ENCODE measurements at places on chromosomes 6 and 20.

DNA sequence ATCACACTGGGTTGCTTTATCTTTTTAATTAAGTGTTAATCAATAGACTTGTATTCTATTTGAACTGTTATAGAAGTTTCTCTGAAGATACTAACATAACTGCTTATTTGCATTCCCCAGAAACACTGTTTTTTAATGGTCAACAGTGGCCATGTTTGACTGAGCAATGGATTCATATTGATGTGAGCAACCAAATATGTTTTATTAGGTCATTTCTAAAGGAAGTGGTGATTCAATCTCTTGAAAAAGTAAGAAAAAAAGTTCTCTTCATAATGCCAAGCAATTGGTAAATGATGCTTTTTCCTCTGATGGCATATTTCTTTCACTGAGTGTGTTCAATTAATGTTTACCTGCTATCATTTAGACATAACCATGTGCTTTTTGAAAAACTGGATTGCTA, 593.0 kb upstream of the CITED2 start:
- DNase-seq, result no peak

DNA sequence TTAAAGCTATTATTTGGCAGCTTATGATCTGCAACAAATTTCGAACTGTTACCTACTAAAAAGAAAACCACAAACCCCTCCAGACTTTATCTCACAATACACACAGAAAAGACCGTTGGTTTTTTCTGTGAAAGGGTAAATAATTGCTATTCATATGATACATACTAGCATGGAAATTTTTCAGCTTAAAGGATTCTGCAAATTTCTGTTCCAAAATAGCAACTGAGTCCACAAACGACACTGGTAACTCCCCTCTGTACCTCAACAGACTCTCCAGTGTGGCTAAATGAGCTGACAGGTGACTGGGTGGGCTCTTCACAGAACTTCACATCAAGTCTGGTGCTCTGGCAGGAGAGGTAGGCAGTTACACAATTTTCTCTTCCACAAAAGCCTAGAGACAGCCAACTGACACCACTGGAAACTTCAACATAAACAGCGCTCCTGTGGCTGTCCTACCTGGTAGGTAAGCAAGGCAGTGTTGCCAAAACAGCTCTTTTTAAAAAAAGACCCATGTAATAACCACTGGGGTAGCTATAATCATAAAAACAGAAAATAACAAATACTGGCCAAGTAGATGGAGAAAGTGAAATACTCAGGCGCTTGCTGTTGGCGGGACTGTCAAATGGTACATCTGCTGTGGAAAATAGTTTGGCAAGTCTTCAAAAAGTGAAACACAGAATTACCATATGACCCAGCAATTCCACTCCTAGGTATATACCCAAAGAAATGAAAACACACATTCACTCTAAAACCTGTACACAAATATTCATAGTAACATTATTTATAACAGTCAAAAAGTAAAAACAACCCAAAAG, 37.8 kb downstream of the ELOVL5 start:
- DNase-seq, result no peak

- no peak for DNase-seq
Measured at GRCh38 chr6:8392569-8392968, 42.8 kb downstream of the SLC35B3 start.

GRCh38 chr6:84135291-84135690, 92.2 kb downstream of the CEP162 start:
- DNase-seq, result no peak

DNA sequence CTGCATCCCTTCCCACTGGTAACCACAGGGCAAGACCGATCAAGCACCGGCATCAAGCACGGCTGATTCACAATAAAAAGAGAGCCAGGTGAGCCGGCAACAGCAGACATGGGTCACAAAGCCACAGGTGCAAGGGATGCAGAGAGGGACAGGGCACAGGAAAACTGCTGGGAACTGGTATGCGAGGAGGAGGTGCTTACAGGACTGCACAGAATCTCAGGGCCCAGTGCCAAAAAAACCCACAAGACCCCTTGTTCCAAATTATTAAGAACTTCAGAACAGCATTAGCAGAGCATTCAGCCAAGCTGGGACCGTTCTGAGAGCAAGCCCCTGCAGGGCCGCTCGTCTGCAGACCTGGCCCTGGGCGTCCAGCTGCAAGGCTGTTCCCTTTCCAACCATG, 35.4 kb downstream of the BFSP1 start:
- no peak for DNase-seq

GRCh38 chr6:170050591-170051041, 240.3 kb downstream of the DLL1 start:
- no peak for DNase-seq

- DNase-seq, result no peak
Measured at GRCh38 chr20:58851221-58851968, 693 bp upstream of the GNAS-AS1 start.

GRCh38 chr6:13854716-13855250, 40.4 kb upstream of the MCUR1 start:
- DNase-seq, result no peak

DNA sequence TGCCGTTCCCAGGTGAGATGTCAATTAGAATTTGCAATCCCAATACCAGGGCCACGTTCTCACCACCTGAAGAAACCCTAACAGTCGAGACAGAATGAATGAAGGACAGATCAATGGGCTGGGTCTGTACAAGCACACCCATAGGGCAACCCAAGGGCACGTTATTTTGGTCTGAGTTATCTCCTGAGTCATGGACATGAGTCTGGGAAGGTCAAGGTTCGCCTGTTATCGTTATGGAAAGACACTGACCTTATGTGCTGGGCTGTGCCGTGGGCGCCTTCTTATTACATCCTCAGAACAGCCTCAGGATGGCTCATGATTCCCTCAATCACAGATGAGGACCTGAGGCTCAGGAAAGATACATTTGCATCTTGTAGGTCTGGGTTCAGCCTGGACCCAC, 175.0 kb upstream of the SULF2 start:
- DNase-seq, result no peak

DNA sequence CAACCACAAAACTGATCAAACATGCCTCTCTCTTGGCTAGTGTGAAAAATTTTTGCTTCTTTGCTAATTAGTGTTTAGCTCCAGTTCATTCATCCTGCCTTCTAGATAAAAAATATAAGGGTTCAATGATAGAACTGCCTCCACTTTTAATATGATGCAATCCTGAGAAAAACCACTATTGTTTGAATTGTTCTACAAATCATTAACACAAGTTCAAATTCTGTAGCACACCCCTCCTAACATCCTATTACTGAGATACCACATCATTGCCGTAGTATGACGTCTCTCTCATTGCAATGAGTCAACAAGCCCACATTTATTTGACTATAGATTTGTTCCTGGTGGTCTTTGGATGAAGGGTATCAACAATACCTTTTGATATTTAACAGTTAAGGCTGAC, 365.8 kb upstream of the OPRM1 start:
- no peak for DNase-seq

DNA sequence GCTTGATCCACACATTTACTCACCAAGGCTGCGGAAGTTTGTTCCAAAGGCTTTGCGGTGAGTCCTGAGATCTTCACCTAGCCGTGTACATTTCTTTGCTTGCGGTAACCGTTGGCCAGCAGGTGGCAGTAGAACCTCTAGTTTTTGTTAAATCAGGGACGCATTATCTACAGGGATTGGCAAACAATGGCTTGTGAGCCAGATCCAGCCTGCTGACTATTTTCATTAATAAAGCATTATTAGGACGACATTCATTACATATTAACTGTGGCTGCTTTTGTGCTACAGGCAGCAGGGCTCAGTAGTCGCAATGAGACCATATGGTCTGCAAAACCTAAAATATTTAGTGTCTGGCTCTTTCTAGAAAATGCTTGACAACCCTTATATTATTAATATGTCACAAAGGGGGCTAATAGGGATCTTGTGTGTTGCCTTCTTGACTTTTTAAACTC, 174.1 kb downstream of the DOK5 start:
- DNase-seq, result peak; percentile 37

GRCh38 chr6:151577257-151577656, 83.4 kb downstream of the CCDC170 start:
- no peak for DNase-seq

DNA sequence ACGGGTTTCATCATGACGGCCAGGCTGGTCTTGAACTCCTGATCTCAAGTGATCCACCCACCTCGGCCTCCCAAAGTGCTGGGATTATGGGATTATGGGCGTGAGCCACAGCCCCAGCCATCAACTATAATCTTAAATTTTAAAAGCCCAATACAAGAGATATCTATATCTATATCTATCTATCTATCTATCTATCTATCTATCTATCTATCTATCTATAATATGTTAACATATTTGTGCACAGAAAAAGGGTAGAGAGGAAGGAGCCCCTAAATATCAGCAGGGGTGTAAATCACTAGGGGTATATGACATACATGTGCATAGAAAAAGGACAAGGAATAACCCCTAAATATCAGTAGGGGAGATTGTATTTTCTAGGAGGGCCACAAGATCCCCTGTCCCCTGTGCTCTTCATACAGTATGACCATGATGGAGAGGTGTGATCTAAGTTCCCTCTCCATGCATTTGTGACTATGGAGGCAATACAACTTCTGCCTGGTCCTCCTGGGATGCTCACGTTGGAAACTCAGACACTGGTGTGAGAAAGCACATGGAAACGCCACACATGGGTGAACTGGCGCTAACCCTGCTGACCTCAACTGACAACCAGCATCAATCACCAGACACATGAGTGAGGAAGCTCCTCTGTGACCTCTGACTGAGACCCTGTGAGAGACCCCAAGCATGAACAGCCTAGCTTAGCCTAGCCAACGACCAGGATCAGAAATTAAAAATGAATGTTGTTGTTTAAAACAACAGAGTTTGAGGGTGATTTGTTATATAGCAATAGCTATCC, 1.2 kb upstream of the SPATS1 start:
- no peak for DNase-seq

DNA sequence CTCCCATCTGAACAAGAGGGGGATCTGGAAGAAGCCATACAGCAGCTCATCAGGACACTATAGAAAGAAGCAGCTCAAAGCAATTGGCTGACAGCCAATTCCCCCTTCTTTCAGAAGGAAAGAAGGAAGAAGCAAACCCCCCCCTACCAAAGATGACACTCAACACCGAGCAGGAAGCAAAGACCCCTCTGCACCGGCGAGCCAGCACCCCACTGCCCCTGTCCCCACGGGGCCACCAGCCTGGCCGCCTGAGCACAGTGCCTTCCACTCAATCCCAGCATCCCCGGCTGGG, 1.2 kb downstream of the REM1 start:
- no peak for DNase-seq

DNA sequence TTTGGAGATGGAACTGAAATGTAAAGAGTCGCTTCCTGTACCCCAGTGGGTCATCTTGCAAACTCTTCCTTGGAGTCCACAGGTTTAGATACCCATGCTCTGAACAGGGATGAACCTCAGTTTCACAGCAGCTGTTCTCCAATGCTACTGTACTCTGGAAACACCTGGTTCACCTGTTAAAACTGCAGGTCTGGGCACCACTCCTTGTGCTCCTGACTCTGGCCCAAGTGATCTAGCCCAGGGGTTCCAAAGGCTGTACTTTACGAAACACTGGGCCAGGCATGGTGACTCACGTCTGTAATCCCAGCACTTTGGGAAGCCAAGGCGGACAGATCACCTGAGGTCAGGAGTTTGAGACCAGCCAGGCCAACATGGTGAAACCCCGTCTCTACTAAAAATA, 102.1 kb downstream of the ATP9A start:
- DNase-seq, result no peak

DNA sequence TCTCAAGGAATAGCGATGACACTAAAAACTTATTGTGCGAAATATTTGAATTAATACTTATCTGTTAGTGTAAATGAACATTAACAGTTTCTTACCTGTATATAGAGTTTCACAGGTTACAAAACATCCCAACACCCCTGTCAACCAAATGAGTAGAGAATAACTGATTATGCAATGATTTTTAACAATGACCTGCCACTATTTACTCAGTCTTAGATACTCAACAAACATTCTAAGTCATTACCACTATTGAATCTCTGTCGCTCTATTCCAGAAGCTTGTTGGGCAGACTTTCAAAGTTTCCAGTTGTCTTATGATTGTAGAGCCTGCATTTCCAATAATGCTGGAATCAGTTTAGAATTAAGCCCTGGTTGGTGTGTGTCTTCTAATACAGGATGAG, 85.5 kb downstream of the RNF182 start:
- DNase-seq, result no peak

DNA sequence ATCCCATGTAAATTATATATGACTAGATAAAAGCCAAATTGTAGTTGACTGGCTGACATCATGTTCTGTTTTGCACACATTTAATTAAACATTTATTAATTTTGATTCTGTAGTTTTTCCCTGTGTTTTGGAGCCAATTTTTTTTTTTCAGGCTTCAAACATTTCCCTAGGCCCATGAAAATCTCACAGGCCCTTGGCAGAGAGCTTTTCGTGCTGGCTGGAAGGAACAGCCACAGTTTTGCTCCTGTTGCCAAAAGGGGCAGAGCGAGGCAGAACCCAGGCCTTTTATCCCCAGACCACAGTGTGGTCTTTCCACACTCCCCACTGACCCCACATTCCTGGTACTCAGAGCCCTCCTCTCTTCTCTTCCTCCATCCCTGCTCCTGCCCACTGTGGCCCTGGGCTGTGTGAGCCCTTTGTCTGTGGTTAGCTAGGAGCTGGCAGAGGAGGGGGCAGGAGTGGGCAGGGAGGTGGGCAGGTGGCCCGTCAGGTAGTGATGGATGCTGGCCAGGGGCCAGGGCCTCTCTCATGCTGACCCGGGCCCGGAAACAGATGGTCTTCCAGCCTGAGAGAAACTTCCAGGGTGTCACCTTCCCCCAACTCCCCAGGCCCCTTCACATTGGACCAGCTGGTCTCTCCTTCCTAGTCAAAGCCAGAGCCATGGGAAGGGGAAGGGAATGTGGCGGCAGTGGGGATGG, 19.4 kb upstream of the CCM2L start:
- no peak for DNase-seq

DNA sequence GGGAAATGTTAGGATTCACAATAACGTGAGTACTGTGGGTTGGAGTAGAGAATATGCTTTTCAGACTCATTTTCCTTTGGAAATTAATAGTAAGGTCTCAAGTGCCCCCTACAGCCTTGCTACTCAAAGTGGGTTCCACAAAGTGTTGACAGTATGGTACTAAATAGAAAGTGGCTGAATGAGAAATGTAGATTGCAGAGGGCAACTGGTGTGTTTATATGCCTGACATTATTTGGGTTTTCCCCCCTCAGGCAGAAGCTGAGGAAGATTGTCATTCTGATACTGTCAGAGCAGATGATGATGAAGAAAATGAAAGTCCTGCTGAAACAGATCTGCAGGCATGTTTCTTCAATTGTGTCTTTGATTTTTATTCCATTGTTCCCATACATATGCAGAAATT, 5.6 kb downstream of the FBXO9 start:
- DNase-seq, result no peak

Measured in stimulated activated CD4-positive, alpha-beta T cell treated with anti-CD3 and anti-CD28 coated beads, Interleukin-12 subunit alpha, Interleukin-12 subunit beta, amount 100 ng/mL, for 24 hours (primary cell).